CD4-positive, alpha-beta T cell treated with Interleukin-12 subunit alpha and Interleukin-12 subunit beta, for 1 hour (primary cell): ENCODE measurements at places on chromosomes 4 and X.
A peak's percentile ranks its signal among the peaks of the same experiment; 100 is the strongest.

DNA sequence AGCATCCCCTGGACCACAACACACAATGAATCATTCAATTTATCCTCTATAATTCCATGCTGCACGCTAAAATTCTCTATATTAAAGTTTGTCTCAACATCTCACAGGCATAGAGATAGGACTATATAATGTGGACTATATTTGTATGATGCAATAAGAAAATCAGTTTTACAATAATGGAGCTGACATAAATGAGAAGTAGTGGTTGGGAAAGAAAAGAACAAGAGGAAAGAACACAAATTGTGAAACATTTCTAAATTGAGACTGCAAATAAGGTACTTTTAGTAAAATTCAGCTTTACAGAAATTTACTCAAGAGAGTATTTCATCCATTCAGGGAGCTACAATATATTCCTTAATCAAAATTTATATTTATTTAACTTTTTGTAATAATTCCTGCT is 120.4 kb downstream of the ARAP2 start:
- DNase-seq = no peak

GRCh38 chrX:45851434-45851991 is 650.8 kb upstream of the DIPK2B start:
- peak; percentile 57 for DNase-seq

GRCh38 chrX:100829730-100830129 is 9.5 kb downstream of the CSTF2 start:
- DNase-seq = peak; percentile 55

- DNase-seq = no peak
Measured at GRCh38 chr4:68997040-68997439, 45.4 kb upstream of the UGT2A3 start.

DNA sequence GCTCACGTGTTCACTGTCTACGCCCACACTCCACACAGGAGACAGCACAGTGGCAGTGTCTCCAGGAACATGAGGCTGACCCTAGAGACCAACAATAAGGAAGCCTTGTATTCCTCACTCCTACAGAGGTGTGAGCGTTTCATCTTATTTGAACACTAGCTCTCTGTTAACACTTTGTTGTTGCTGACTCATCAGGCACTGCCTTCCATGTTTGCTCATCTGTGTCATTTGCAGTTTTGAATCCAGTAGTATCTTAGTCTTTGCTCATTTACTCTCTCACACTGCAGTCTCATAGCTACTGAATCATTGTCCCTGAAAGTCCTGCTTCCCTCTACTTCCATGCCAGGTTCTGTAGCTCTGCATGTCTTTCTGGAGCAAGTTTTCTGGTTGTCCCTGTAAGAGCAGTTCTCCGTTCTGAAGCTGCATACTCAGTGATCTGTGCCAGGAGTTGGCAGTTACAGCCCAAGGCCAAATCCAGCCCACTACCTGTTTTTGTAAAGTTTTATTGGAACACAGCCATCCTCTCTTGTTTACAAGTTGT is 80.3 kb upstream of the DCLK2 start:
- no peak for DNase-seq

GRCh38 chr4:6257247-6258025 is 12.2 kb upstream of the WFS1 start:
- no peak for DNase-seq

DNA sequence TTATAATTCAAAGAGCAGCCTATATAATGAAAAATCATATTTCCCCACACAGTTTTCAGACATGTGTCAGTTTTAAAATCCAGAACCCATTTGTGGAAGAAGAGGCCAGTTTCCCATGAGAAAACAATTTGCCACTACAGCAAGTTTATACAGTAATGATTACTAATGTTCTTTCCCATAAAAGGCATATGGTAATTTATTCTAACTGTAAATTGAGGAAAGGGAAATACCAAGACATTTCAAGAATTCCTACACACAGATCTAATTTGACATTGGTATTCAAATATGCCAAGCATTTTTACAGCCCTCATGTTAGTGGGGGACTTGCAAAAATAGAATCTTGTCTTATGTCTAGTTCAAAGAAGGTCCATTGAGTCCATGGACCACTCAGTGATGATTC is 1368.6 kb downstream of the FSTL5 start:
- no peak for DNase-seq

DNA sequence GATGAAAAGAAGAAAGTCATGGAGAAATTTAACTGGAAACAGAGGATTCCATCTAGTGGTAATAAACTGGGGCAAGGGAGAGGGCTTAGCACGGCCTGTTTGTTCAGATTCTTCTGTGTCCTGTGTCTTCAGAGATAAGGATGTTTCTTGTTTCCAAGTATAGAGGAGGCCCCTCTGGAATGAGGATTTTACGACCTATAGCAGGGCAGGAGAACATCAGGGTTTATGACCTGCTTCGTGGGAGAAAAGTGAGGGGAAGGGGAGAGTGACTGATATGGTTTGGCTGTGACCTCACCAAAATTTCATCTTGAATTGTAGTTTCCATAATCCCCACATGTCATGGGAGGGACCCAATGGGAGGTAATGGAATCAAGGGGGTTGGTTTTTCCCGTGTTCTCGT is 93.0 kb upstream of the LDB2 start:
- DNase-seq = no peak

- DNase-seq = no peak
Measured at GRCh38 chr4:40731792-40732245, 17.9 kb upstream of the NSUN7 start.
